ENCODE measurements at places on chromosomes 11 and 22.
A peak's percentile ranks its signal among the peaks of the same experiment; 100 is the strongest.

DNA sequence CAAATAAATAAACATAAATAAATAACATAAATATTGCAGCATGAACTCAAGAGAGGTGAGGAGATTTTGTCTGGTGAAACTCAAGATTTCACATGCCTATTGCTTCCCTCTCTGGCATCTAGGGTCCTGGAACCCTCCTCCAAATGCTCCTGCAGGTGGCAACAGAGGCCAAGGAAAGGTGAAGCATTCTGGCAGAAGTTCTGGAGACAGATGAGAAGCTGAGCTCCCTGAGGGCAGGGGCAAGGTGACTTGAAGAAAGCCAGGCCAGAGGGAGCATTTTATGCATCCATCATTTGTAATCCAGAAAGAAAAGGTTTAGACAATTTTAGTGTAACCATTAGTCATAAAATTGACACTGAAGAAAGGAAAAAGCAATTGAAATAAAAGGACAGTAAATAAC lies 64.9 kb downstream of the ENDOD1 start:
- peak; percentile 49 for DNase-seq

- no peak for DNase-seq
Measured at GRCh38 chr22:38760477-38761201, 4.8 kb upstream of the SUN2 start.

- no peak for DNase-seq
Measured at GRCh38 chr11:126592496-126593410, 237.3 kb downstream of the ST3GAL4 start.

- no peak for DNase-seq
Measured at GRCh38 chr11:34870548-34871196, 45.5 kb downstream of the APIP start.

- no peak for DNase-seq
Measured at GRCh38 chr11:113497066-113497910, 22.1 kb upstream of the DRD2 start.

- no peak for DNase-seq
Measured at GRCh38 chr11:121564948-121565684, 112.3 kb upstream of the SORL1-AS1 start.

- DNase-seq, result no peak
Measured at GRCh38 chr11:28842716-28843115, 734.5 kb downstream of the METTL15 start.

All from activated CD4-positive, alpha-beta T cell treated with anti-CD3 and anti-CD28 coated beads for 4 hours (primary cell).